A549 treated with Hydrocortisone at 1 μM for 4 hours (cell line): ENCODE measurements at places on chromosomes 5 and 9. TPM values are rescaled to one million over a fixed set of nuclear protein-coding genes. Genes with fewer than 3 reads are reported as not detected.

Gene FBXW2
- total RNA-seq: 36.8 to 44.4 TPM (median 38.4 TPM) in 5 replicates

Gene RAD1
- total RNA-seq: 30.3 to 40.7 TPM (median 31.8 TPM) in 5 replicates

Gene ZNF462
- total RNA-seq: 3.3 to 4.7 TPM (median 3.6 TPM) in 5 replicates

Gene PCDHA7
- total RNA-seq: 0.05 to 0.16 TPM (median 0.09 TPM) in 5 replicates

Gene AGXT2
- not detected in 5 replicates for total RNA-seq

Gene SOX30
- total RNA-seq: 0.06 to 0.07 TPM in 2 of 5 replicates, not detected in the others

Gene CNTLN
- total RNA-seq: 3.9 to 6.5 TPM (median 5.3 TPM) in 5 replicates
